ENCODE measurements at places on chromosomes 7 and 10.
A peak's percentile ranks its signal among the peaks of the same experiment; 100 is the strongest.

GRCh38 chr7:148883266-148884048 is 634 bp downstream of the EZH2 start:
- DNase-seq: peak; percentile 70

- DNase-seq: no peak
Measured at GRCh38 chr10:32511599-32511998, 65.7 kb downstream of the CCDC7 start.

DNA sequence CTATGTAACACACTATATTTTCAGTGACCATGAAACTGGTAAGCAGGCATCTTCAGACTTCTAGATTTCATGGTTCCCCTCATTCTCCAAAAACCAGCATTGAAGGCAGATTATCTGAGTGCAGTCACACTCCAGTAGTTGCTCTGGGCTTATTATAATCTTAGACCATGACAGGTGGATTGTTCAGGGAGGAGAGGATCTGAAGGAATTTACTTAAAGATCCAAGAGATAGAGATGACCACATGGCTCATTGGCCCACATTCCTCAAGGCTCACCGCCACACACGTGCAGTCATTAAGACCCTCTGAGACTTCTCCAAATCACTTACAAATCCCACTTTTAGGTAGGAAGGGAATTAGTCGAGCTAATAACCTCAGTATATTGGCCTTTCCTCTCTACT is 55.2 kb downstream of the GSAP start:
- DNase-seq: no peak

GRCh38 chr7:94655848-94656657 is at the start of gene SGCE:
TSS of gene SGCE (minus strand) at chr7:94656133. CDS start at chr7:94656098, 35 bp downstream.
- DNase-seq: peak; percentile 76

DNA sequence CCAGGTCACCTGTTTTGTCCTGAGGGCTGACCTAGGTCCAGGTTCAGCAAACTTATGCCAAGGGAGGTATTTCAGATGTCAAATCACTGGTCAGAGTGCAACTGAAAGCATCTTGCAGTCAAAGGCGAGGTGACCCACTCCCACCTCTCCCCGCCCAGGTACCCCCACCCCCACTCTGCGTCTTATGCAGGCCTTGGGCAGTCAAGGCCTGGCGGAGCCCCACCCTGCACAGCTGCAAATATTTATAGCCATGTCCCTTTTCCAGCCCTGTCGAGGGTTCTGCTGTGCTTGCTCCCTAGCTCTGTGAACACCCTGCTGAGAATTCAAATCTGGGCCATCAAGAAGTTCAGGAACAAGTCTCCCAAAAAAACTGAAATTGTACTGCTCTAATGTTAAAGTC is 40.6 kb upstream of the BMPR1A start:
- no peak for DNase-seq

- DNase-seq: peak; percentile 53
Measured at GRCh38 chr7:116953906-116954838, 871 bp downstream of the ST7 start.

- DNase-seq: no peak
Measured at GRCh38 chr10:90007226-90007625, 305.8 kb downstream of the KIF20B start.

GRCh38 chr10:69624245-69624786 is 5.7 kb upstream of the FAM241B start:
- no peak for DNase-seq

DNA sequence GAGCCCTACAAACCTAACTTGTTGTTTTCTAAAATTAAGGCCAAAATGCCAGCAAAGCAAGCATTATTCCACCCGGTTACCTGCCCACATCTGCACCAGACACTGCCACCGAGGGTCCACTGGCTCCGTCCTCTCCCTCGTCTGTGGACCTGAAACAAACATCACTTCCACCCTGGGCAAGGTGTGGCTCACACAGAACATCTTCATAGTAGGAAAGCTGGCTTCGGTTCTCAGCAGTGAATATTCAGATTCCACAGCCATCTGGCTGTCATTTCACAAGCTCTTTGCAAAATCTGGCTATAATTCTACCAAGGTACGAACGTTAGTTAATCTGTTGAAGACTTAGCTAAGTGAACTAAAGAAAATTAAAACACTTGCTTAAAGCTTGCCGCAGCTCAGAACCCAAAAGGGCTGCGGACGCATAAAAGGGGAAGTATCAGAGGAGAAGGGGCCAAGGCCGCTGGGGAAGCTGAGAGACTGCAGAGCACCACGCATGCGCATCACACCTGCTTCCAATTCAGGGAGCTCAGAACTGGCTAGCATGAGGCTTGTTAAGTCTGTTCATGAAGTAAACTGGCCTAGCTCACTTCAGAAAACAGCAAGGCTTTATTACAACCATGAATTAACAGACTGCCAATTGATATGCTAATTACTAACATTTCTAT is 46.1 kb downstream of the PTPRN2 start:
- no peak for DNase-seq

DNA sequence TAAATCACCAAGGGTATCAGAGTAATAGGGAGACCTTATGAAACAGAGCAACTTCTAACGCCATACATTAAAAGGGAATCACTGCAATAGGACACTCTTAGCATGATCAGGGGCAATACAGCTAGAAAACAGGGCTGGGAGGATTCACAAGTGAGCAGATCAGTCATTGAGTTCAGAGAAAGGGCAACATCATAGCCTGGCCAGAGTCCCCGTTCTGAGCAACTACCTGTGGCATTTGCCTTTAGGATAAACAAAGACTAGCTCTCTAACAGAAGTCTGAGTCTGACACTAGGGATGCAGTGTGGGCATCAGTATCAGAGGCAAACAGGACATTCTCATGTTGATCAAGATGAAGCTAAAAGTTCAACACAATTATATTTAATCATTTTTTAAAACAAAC is 297.9 kb downstream of the DGKB start:
- no peak for DNase-seq

DNA sequence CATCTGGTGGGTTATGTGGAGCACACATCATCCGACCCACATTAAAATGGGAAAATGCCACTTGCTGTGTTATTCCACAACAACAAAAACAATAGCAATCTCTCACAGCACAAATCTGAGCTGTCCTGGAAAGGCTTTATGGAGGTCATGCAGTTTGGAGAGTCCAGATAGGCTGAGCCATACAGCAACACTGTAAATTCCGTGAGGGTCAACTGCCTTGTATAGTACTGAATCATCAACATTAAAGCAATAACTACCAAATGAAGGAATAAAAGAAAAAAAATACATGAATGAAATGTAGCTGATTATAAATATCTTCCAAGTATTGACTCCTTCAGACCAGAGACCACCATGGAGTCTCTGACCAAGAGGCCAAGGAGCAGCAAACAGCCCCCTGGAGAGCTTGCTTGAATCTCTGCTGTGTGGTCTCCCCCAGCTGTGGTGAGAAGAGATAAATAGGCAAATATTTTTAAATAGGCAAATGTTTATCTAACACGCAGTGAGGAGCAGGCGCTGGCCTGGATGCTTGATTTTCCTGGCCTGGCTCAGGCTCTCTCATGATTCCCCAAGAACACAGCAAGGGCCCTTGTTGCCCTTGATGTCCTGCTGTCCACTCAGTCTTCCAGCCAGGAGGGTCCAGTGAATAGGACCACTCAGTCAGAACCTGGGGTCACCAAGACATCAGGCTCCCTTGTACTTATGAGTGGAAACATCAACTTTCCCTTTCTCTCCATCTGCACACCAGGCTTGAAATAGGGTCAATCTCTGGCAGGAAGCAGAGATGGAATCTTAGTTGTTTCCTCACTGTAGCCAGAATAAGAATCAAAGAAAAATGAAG is 1021.3 kb downstream of the XPNPEP1 start:
- DNase-seq: no peak

- DNase-seq: no peak
Measured at GRCh38 chr7:28580665-28581064, 168.3 kb downstream of the CREB5 start.

DNA sequence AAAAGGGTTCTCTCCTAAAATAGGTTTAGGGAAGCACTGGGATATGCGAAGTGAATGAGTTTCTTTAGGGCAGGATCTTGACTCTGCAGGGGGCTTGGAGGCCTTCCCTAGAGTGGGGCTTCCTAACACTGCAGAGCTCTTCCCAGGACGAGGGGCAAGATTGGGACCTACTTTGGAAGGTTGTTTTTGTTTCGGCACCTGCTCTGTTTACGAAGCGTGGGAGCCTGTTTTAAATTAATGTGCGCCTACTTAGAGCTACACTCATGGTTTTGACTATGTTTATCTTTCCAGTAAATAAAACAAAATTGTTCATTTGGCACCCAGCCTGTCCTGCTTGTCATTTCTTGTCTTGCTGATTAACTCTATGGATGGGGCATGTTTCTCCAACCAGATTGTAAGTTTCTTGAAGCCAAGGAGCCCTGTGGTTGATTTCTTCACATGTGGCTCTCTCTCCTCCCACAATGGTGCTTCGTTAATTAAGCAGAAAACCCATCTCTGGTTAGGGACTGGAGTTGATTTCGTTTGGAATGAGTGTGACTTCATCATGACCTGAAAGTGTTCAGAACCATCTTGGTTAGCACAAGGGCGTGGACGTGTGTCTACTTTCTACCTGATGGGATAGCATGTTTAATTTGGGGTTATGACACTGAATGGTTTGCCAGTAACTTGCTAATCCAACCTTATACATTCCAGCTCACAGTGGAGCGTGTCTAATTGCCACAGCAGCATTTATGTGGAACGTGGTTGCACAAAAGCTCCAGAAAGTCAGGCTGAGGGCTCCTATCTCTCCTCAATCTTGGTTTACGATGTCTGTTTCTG is 98.1 kb downstream of the TCF7L2 start:
- DNase-seq: no peak

DNA sequence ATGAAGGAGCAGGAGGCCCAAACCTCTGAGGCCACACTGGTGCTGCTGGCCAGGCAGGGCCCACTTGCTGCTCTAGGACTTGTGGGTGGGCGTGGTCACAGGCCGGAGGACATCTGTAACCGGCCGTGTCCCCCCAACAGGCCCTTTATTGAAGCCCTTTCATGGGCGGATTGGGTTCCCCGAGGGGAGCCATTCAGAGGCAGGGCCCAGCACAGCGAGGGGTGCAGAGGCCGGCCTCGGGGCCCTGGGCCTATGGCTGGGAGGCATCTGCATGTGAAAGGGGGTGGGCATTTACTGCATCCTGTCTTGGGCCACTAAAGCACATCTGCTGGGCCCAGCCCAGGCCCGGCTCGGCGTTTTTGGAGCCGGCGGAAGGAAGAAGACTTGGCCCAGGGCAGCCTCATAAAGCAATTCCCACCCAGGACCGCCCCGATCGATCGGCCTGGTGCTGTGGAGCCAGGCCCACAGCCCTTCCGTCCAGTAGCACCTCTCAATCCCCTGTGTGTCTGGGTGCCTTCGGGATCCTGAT is 8.4 kb downstream of the LHPP start:
- DNase-seq: no peak

DNA sequence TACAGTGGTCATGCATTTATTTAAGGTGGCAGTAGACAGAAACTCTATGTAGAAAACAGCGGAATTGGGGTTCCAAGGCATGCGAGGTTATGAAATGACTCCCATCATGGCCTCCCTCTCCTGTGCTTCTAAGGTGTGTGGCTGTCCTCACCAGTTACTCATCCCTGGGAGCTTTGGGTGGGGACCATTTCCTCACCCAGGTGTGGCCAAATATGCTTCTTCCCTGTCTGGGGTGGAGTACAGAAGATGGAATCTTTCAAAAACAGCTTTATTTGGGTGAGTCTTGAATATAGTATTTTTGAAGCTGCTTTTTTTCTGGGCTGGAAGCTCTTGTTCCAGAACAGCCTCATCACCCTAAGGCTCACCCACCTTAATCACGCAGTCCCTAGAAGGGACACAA is 139.0 kb downstream of the NRF1 start:
- no peak for DNase-seq

DNA sequence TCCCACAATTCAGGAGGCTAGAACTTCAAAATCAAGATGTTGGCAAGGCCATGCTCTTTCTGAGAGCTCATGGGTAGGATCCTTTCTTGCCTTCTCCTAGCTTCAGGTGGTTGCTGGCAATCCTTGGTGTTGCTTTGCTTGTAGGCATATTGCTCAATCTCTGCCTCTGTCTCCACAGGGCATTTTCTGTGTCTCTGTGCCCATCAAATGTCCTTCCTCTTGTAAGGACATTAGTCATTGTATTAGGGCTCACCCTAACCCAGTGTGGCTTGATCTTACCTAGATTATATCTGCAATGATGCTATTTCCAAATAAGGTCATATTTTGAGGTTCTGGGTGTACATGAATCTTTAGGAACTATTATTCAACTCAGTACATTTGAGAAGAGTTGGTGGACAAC is 20.1 kb downstream of the BET1 start:
- DNase-seq: no peak

- no peak for DNase-seq
Measured at GRCh38 chr10:44576702-44577191, 191.8 kb upstream of the CXCL12 start.

GRCh38 chr7:39911167-39911566 is 38.9 kb upstream of the CDK13 start:
- DNase-seq: no peak

DNA sequence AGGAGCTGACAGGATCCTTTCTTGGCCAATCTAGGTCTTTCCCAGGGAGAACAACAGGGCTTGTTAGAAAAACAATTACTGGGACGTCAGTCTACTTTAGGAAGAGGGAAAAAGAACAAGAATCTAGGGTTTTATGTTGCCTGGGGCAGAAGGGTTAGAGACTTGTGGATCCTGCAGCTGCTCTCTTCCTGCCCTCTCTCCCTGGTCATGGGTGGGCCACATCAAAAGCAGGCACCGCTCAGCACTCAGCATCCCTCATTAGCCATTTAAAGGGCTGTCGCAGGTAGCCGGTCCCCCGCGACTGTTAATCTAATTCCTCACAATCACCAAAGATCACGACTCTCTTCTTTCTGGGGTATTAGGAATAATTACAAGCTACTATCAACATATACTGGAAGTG is 631.9 kb downstream of the CALN1 start:
- no peak for DNase-seq

DNA sequence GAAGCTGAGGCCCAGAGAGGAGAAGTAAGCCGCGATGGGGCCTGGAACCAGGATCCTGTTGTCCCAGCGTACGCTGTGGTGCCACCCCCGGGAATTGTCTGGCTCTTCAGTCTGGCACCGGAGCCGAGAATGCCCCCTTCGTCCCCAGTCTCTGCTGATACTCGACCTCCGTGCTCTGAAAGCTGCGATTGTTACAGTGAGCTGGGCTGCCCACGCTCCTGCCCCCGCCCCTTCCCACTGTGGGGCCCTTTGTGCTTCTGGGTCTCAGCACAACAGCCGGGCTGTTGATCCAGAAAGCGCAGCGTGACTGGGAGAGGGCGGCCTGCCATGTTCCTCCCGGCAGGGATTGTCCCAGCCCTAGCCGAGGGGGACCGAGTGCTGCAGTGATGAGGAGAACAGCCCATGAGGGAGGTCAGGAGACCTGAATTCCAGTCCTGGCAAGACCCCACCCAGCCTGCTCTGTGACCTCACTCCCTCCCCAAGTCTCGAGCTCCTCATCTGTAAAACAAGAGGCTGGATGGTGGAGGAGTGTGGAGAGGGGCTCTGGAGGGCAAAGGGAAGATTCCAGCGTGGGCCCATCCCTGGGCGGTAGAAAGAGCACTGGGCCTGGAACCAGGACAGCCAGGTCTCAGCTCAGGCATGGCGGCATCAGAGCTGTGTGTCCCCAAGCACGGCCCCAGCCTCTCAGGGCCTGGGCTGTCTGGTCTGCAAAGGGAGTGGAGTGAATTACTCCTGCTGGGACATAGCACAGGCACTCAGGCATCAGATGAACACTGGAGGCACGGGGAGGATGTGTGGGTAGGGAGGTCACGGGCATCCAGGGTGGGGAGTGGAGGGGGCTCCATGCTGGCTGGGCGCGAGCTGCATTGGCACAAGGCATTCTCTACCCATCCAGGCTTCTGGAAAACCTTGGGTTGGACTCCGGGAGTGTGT is 43.6 kb downstream of the TSPAN15 start:
- no peak for DNase-seq

GRCh38 chr7:127447326-127447945 is 54.9 kb upstream of the ZNF800 start:
- no peak for DNase-seq
